ENCODE measurements at places on chromosomes 1 and 21.

GRCh38 chr1:160362168-160362957 lies 4.5 kb upstream of the NHLH1 start:
- no peak for DNase-seq

- DNase-seq, result no peak
Observed at GRCh38 chr1:61388566-61388965, 306.2 kb downstream of the NFIA start.

DNA sequence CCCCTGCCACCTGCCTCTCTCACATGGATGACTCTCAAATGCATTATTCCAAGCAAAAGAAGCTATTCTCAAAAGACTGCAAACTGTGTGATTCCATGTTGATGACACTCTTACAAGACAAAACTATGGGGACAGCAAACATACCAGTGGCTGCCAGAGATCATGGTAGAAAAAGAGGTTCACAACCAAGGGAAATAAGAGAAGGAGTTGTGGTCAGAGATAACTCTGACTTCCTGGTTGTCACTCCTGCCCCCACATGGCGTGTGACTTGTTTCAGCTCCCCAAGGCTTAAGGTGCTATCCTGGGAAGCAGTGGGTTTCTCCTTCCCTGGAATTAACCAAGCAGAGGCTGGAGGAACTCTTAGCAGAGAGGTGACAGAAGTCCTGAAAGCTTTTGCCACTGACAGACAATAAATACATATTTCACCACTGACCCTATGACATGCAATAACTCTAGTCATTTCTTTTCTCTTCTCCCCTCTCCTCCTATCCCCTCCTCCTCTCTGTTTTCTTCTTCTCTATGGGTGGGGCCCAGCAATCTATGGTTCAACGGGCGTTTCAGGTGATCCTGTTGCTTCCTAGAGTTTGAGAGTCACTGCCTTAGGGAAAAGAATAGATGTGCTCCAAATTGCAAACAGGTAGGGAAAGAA lies 185.1 kb downstream of the FCRL5 start:
- no peak for DNase-seq

- no peak for DNase-seq
Observed at GRCh38 chr1:53850082-53850673, 12.1 kb upstream of the NDC1 start.

DNA sequence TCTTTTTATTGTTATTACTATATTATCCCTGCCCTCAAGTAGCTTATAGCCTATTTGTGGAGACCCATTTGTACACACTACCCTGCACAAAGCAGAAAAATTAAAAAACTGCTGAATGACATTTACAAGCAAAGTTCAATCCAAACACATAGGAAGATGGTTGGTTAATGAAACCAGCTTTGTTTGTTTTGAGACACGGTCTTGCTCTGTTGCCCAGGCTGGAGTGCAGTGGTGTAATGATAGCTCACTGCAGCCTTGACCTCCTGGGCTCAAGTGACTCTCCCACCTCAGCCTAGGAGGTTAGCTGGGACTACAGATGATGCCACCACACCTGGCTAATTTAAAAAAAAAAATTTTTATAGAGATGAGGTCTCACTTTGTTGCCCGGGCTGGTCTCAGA lies 31.6 kb downstream of the TGFB2 start:
- no peak for DNase-seq

GRCh38 chr1:184820218-184820750 lies 65.6 kb upstream of the EDEM3 start:
- no peak for DNase-seq

DNA sequence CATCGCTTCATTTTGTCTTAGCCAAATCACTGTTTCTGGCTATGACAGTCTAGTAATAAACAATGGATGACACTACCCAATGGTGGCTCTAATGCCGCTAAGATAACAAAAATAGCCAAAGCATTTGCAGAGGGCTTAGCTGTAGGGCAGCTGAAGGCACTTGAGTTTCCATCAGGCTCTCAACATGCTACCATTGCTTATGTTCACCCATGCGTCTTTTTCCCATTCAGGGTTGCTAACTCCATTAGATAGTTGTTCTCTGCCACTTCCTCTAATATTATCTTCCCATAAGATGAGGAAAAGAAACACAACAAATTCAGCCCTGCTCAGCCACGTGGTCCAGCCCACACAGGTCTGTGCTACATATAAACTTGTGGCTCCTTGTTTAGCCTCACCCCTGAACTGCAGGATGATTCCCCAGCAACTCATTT lies 159.6 kb downstream of the TOMM20 start:
- DNase-seq, result no peak

DNA sequence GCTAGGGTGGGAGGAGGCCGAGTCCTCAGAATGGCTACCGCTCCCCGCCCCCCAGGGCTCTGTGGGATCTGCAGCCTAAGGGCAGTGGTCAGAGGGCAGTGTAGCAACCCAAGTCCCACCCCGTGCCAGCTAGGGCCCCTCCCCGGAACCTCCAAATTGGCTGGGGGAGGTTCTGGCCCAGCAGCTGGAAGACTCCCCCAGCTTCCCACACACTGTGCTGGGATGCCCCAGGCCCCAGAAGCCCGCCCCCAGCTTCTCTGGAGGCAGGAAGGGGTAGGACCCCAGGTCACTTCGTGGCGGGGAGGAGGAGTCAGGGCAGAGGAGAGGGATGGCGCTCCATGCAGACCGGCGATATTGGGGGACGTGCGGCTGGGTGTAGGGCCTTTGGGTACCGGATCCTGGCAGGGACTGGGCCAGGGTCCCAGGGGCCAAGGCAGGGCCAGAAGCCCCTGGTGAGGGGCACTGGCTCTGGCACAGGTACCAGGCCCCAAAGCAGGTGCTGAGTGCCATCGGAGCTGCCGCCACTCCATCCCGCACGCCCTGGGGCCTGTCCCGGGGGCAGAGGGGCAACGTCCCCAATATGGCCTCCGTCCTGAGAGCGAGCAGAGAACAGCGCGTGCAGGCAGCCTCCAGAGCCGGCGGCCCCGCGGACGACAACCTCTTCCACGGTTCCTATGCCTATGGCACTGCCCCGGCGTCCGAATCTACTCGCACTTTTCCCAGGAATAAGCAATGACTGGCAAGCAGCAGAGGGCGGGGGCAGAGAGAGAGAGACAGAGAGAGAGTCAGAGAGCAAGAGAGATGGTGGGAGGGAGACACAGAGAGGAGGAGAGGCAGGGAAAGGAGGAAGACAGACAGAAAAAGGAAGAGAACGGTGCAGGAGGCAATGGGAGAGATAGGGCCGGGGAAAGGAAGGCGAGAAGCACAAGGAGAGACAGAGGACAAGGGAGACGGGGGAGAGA lies 65.7 kb downstream of the RAP1GAP start:
- no peak for DNase-seq

DNA sequence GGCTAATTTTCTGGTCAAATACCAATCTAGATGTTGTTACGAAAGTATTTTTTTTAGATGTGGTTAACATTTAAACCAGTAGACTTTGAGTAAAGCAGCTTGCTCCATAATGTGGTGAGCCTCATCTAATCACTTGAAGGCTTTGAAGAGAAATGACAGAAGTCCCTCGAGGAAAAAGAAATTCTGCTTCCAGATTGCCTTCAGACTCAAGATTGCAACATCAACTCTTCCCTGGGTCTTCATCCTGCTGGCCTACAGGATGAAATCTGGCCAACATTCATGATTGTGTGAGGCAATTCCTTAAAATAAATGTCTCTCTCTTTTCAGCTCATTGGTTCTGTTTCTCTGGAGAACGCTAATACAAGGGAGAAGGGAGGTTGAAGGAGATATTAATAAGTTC lies 32.5 kb upstream of the SSX2IP start:
- DNase-seq, result no peak

GRCh38 chr1:245645406-245645805 lies 490.6 kb downstream of the KIF26B start:
- no peak for DNase-seq

- no peak for DNase-seq
Observed at GRCh38 chr1:32907435-32907834, 6.2 kb upstream of the TMEM54 start.

DNA sequence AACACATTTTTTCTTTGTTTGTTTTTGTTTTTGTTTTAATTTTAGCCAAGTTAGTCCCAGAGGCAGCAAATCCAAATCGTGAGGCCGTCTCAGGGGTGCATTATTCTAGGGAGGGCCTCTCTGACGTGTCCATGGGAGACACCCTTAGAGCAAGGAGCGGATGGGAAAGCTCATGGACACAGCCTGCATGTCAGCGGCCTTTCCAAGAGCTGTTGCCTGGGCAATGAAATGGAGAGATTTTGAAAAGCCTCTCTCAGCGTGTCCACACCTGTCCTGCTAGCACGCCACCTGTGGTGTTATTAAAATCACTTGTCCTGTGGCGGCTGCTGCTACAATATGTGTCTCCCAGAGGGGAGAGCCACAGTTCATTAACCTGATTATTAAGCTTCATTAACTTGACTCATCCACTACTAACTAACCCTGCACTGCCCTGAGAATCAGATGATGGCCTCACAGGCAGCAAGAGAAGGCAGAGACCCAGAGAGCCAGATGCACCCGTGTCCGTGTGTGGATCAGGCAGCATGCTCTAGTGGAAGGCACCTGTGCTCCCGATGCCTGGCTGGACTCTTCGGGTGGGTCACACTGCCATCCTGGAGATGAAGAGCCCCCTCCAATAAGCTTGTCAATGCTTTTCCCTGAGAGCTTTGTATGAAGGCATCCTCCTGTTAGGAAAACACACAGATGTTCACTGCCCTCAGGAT lies 133.3 kb downstream of the PGBD5 start:
- DNase-seq, result peak; percentile 4

DNA sequence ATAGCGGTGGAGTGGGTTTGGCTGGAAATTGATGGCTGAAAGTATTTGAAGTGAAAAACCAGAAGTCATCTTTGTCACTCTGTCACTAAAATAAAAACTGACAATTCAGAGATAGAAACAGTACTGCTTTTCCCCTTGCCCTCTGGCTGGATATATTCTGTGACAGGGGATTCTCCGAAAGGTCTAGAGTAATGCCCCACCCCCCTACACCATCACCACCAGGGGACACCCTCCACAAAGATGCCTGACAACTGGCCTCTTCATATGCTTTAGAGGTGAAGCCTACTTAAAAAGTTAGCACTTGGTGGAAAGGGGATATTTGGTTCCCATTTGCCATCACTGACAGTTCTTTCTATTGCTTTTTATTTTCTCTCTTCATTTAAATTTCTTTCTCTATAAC lies 73.5 kb downstream of the SGIP1 start:
- no peak for DNase-seq

DNA sequence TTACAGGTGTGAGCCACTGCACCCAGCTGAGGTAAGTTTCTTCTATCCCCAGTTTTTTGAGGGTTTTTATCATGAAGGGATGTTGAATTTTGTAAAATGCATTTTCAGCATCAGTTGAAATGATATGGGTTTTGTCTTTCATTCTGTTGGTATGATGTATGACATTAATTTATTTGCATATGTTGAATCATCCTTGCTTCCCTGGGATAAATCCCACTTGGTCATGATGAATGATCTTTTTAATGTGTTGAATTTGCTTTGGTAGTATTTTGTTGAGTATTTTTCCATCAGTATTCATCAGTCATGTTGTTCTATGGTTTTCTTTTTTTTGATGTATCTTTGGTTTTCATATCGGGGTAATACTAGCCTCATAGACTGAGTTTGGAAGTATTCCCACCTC lies 141.0 kb downstream of the RPS6KC1 start:
- no peak for DNase-seq

GRCh38 chr1:25760122-25760719 lies 39.8 kb upstream of the SELENON start:
- no peak for DNase-seq

GRCh38 chr1:115364780-115365155 lies 26.7 kb upstream of the NGF start:
- no peak for DNase-seq

GRCh38 chr1:113995382-113995781 lies 16.1 kb downstream of the OLFML3 start:
- DNase-seq, result no peak

DNA sequence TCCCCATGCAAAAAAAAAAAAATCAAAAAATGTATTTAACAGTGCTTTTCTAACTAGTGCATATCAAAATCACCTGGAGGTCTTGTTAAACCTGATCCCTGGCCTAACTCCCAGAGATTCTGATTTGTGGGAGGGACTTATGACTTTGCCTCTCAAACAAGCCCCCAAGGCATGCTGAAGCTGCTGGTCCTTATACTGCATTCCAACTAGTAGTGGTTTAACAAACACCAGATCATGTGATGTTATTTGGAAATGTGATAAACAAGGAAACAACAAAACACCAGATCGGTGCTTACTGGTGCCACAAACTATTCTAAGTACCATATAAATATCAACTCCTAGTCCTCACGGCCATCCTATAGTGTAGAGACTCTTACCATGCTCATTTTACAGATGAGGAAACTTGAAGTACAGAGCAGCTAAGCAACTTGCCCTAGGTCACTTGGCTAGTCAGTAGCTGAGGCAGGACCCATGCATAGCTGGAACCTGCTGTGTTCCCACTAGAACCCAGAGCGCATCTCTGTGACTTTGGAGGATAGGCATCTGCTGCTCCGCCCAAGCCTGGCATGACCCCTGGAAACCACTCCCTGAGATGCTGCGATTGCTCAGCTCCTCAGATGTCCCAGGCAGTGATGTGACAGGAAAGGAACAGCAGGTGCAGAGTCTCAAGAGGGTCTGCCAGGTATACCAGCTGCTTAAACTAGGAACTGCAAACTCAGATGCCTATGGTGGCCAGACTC lies 38.1 kb downstream of the SOX13 start:
- DNase-seq, result no peak

- DNase-seq, result no peak
Observed at GRCh38 chr1:215643592-215644321, 76.7 kb downstream of the KCTD3 start.

- no peak for DNase-seq
Observed at GRCh38 chr1:80363689-80364475, 1357.4 kb upstream of the ADGRL4 start.

DNA sequence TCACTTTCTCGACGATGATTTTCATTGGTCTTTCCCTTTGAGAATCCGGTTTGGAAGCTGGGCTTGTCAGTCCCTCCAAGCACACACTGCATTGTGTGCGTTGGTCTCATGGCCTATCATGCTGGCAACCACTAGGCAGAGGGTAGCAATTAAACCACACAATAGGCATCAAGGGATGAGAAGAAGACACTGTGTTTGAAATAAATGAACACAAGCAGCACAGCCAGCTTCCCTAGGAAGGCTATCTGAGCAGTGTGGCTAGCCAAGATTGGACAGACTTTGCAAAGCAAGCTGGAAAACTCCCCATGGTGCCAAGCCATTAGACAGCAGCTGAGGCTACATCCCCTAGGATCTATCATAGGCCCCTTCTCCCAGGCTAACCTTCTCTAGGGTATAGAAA lies 288.7 kb downstream of the NUF2 start:
- no peak for DNase-seq

- DNase-seq, result no peak
Observed at GRCh38 chr1:51299981-51300670, 30.2 kb downstream of the TTC39A start.

DNA sequence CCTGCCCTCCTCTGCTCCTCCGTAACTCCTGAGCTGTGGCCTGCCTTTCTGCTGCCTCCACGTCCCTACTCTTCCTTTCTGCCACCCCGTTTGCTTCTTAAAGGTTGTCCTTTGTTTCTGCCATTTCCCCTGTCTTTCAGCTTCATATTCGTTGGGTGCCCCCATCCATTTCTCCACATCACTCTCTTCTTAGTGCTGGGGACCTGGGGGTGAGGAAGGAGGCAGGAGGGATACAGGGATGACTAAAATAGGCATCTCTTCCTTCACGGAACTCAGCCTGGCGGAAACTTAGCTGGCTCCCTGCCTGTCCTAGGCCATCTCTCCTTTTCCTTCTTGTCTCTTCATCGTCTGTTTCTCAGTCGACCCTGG lies 67.0 kb upstream of the CD1D start:
- no peak for DNase-seq

GRCh38 chr1:227935826-227936225 lies 11.9 kb downstream of the WNT9A start:
- no peak for DNase-seq

- peak; percentile 71 for DNase-seq
Observed at GRCh38 chr1:1550591-1551432, 10.4 kb upstream of the TMEM240 start.
